GM12878 (cell line): ENCODE measurements at places on chromosomes 6 and 20. TPM values are rescaled to one million over a fixed set of nuclear protein-coding genes. Genes with fewer than 3 reads are reported as not detected.

Gene NKX2-2
- not detected in 2 replicates for total RNA-seq

Gene SLC22A2
- total RNA-seq = not detected in 2 replicates

Gene OR2B6
- total RNA-seq = 0.77 and 1.7 TPM in 2 replicates

DNA sequence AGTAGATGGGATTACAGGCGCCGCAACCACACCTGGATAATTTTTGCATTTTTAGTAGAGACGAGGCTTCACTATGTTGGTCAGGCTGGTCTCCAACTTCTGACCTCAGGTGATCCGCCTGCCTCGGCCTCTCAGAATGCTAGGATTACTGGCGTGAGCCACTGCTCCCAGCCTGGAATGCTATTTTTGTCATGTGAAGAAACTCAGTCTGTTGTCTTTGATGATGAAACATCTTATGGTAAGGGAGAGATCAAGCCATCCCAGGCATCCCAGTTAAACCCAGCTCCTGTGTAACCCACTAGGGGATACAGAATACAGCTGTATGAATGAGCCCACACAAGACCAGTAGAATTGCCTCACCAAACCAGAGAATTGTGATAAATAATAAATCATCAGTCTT is 83.6 kb upstream of the RBM24 start:
- DNase-seq = no peak

- DNase-seq = no peak
Observed at GRCh38 chr20:63248835-63249591, 5.2 kb downstream of the NKAIN4 start.
